ENCODE measurements at places on chromosomes 2 and 18.
A peak's percentile ranks its signal among the peaks of the same experiment; 100 is the strongest.

DNA sequence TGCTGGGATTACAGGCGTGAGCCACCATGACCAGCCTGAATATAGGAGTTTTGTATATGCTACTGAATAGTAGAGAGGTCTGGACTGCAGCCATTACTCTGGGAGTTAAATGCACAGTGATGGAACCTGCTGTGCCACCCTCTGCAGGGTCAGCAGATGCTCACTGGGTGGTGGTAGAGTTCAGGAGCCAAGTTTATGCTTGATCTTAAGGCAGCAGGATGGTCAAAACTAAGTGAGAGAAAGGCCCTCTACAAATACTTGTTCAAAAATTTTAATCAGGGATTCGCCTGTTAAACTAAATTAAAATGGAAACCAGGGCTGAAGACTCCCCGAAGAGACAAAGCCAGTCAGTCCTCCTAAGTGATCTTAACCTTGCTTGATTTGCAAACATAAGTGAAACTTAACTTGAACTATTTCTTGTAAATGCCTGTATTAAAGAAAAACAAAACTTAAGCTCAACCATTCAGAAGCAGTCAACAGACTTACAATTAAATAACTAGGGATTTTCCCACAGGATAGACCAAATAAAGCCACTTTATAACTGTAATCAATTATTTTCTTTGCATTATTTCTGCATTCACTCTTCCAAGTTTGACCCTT, 4.2 kb upstream of the WDFY1 start:
- DNase-seq = no peak

GRCh38 chr2:19786408-19787058, 115.2 kb downstream of the TTC32 start:
- DNase-seq = peak; percentile 44

DNA sequence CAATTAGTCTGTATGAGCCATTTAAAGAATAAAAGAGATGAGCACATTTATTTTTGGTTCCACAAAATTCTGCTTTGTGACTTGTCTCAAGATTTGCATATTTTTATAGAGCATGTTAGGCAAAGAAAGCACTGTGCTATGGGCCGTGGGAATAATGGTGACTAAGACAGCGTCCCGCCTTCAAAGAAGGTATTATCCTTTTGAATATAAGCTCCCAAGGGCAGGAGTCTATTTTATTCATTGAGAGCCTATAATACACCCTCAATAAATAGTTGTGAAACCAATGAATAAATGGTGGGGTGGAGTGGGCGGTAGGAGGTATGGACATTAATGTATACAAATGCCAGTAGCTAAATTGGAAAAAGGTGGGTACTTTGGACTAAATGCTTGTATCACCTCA, 20.5 kb upstream of the TCF4 start:
- no peak for DNase-seq

GRCh38 chr2:2557475-2557874, 226.4 kb upstream of the MYT1L start:
- DNase-seq = no peak

DNA sequence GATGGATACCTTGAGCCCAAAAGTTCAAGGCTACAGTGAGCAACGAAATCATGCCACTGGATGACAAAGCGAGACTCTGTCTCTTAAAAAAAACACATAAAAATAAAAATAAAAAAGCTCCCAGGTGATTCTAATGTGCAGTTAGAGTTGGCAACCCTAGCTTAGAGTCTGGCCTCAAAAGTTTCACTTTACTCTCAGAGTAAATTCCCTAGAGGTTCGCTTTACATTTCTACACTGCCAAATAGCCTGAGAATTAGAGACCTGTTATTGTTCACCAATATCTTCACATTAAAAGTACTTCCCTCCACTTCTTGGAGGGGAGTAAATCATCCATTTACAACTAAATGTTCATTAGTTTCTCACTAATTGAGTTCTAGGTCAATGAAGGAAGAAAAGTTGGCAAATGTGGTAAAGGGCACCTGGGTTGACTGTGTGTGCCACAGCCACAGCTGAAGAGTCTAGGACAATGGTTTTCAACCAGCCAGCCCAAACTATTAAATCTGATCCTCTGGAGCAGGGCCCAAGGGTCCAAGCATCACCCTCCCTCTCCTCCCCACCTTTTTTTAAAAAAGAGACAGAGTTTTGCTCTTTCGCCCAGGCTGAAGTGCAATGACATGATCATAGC, 15.2 kb upstream of the TMEM37 start:
- no peak for DNase-seq

GRCh38 chr2:75998451-75998850, 287.7 kb upstream of the GCFC2 start:
- no peak for DNase-seq

DNA sequence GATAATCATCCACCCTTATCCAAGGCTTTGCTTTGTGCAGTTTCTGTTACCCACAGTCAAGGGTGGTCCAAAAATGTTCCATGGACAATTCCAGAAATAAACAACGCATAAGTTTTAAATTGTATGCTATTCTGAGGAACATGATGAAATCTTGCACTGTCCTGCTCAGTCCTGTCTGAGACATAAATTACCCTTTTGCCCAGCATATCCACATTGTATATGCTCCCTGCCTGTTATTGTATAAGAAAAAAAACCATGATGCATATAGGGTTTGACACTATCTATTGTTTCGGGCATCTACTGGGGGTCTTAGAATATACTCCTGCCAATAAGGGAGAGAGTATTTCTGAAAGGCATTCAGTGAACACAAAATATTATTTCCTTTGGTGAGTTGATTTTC, 24.0 kb downstream of the LRRTM1 start:
- DNase-seq = no peak

- DNase-seq = no peak
Observed at GRCh38 chr2:234373060-234373459, 123.8 kb downstream of the ARL4C start.

DNA sequence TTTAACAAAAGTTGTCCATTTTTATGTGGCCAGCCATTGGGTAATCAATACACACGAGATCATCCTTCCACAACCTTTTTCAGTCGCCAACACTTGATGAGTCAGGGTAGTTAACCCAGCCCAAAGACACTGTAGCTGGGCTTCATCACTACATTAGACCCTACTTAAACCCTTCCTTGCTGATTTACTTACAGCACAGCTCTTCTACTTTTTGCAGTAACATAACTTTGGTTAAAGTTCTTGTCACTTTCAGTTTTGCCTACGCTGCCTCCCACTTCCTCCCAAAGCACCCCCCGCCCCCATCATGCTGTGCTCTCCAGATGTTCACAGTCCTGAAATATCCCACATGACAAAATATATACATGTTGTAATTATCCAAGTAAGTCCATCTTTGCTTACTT, 103.6 kb downstream of the CDK15 start:
- DNase-seq = no peak

DNA sequence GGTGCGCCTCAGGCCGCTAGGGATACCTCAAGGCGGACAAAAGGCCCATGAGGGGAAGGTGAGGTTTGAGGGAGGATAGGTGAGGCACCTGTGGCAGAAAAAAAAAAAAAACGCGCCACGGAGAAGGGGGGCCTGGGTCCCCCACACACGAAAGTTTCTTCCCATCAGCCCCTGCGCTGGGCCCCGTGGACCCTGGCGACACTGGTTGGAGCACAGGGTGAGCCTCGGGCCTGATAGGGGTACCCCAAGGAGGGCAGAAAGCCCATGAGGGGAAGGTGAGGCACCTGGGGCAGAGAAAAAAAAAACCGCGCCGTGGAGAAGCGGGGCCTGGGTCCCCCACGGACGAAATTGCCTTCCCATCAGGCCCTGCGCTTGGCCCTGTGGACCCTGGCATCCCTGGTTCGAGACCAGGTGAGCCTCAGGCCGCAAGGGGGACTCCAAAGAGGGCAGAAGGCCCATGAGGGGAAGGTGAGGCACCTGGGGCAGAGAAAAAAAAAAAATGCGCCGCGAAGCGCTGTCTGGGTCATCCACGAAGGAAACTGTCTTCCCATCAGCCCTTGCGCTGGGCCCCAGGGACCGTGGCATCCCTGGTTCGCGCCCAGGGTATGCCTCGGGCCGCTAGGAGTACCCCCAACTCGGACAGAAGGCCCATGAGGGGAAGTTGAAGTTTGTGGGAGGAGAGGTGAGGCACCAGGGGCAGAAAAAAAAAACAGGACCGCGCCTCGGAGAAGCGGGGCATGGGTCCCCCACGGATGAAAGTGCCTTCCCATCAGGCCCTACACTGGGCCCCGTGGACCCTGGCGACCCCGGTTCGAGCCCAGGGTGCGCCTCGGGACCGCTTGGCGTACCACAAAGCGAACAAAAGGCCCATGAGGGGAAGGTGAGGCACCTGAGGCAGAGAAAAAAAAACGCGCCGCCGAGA, 226.2 kb downstream of the CCDC74A start:
- no peak for DNase-seq

GRCh38 chr2:239197146-239197545, 203.7 kb downstream of the HDAC4 start:
- DNase-seq = no peak

- no peak for DNase-seq
Observed at GRCh38 chr18:78244779-78245178, 734.8 kb upstream of the SALL3 start.

- no peak for DNase-seq
Observed at GRCh38 chr2:205505371-205505770, 176.9 kb upstream of the NRP2 start.

- DNase-seq = no peak
Observed at GRCh38 chr2:37215250-37215649, 16.1 kb downstream of the CEBPZ start.

DNA sequence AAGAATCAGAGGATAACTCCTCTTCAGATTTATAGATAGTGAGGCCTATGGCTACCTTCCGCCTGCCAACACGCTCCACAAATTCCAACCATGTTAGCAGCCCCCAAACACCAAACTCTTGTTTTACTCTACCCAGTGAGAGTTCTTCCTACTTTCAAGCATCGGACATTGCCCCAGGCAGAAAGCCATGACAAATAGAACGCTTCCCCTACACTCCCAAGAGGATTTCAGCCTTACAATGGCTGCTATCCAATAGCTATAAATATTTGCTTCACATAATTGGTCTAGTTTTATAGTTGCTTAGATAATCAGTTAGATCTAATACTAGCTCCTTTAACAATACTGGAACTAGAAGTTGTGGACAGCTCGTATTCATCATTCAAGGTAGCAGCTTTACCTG, 503.4 kb upstream of the VRK2 start:
- no peak for DNase-seq

- no peak for DNase-seq
Observed at GRCh38 chr2:29638641-29639040, 282.7 kb downstream of the ALK start.

- DNase-seq = no peak
Observed at GRCh38 chr18:3773303-3773702, 323.3 kb downstream of the TGIF1 start.

- no peak for DNase-seq
Observed at GRCh38 chr2:5538313-5538712, 153.9 kb upstream of the SOX11 start.

DNA sequence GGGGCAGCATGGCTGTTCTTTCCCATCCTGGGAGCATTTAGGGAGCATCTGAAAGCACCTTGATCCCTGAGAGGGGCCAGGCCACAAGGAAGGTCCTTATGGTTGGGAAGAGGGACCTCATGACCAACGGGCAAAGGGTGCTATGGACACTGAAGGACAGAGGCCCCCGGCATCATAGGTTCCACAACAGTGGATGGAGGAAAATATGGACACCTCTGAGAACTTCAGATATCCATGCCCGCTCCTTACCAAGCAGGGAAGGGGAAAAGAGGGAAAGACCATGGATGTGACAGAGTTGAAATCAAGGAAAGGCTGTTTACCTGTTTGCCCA, 94.1 kb upstream of the MGAT4A start:
- DNase-seq = no peak

DNA sequence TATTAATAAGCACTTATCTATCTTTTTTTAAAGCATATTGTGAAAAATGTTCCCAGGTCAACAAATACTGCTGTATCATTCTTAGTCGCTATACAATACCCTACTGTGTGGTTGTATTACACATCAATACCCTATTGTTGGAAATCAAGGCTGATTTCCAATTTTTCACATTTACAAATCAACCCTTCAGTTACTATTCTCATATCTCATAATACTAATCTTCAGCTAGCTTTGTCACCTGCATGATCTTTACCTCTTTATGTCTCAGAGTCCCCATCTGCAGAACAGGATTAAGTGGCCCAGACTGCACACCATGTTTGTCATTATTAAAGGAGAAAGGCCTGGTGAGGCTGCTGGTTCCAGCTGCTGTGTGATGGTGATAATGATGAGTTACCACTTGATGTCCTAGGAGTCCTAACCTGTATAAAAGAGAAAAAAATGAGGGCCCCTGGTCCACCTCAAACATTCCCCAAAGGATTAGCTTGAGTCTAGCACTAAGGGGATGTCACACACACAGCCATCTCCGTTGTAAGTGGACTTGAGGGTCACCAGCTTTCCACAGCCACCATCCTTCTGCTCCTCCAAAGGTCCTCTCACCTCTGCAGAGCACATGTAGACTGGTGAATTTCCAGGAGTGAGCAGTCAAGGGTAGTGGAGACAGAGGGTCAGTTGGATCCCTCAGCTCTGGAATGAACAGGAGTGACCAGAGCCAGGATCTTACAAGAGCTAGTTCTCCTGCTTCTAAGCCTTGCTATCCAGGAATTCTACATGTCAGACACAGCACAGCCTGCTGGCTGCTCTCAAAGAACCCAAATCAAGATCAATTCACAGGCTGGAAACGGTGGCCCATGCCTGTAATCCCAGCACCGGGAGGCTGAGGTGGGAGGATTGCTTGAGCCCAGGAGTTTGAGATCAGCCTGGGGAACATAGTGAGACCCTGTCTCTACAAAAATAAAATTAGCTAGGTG, 36.0 kb upstream of the BIN1 start:
- DNase-seq = no peak

- DNase-seq = no peak
Observed at GRCh38 chr2:21041943-21042707, 1.7 kb downstream of the APOB start.

GRCh38 chr2:29705616-29706015, 215.8 kb downstream of the ALK start:
- no peak for DNase-seq

DNA sequence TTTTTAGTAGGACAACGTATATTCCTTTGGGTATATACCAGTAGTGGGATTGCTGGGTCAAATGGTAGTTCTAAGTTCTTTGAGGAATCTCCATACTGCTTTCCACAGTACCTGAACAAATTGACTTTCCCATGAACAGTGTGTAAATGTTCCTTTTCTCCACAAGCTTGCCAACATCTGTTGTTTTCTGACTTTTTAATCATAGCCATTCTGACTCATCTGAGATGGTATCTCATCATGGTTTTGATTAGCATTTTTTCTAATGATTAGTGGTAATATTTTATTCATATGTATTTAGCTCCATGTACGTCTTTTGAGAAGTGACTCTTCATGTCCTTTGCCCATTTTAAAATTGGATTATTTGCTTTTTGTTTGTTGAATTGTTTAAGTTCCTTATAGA, 58.4 kb upstream of the CERS6 start:
- no peak for DNase-seq
